T-cell (primary cell): ENCODE measurements at places on chromosomes 16 and 17. TPM values are rescaled to one million over a fixed set of nuclear protein-coding genes. Genes with fewer than 3 reads are reported as not detected.

DNA sequence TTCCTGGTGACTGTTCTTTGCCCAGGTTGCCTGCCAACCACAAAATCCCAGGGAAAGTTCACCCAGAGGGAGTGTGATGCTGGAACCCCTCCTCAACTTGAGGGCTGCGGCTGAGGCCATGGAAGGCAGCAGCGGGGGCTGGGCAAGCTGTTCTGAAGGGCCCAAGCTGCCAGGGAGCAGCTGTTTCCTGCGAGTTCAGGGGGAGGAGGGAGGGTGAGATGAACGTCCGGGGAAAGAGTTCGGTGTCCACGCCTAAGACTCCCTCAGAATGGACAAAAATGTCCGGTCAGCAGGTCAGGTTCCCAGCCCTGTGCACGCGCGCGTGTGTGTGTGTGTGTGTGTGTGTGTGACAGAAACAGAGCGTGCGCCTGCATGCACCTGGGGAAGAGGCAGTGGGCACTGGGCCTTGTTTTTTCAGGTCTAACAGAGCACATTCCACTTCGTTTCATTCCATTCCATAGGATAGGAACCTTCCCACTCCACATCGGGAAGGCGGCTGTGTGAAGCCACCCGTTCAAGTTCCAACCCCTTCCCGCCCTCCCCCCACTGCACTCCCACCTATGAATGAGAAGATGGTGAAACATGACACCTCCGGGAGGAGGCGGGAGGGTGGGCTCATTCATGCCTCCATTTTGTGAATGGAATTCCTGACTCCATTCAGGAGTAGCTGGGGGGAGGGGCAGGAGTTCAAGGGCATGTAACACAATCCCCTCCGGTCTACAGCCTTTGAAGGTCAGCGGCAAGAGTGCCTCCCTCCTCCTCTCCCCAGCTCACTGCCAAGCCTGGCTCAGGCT, 15.7 kb downstream of the ETV4 start:
- no peak for DNase-seq

The DHRS7C gene
- not detected for total RNA-seq

The ERAL1 gene
- total RNA-seq, result 18.9 TPM

DNA sequence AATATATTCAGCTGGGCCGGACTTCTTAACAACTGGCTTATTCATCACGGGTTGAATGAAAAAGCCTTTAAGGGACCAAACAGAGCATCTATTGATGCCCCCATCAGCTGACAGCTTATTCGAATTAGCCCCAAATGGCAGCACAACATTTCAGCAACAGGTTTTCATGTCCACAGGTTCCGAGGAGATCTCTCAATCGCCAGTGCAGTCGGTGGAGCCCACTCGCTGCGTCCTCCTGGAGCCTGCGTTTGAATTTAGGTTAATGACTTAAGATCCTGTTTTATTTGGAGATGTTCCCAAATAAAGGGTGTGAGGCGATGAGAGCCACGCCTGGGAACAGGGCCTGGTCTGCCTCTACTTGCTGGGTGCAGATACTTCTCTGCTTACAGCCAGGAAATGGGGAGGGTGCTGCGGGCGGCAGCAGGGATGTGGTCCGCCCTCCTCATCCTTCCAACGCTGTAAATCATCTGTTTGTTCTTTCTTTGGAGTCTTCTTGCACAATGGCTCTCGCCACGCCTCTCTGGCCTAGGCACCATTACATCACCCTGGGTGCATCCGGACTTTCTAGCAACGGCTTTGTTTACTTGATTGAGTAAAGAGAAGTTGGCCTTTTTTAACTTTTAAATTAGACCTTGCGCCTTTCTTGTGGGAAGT, 22.6 kb downstream of the NDE1 start:
- peak; percentile 81 for DNase-seq

The CTRB2 gene
- 15.1 TPM for total RNA-seq

DNA sequence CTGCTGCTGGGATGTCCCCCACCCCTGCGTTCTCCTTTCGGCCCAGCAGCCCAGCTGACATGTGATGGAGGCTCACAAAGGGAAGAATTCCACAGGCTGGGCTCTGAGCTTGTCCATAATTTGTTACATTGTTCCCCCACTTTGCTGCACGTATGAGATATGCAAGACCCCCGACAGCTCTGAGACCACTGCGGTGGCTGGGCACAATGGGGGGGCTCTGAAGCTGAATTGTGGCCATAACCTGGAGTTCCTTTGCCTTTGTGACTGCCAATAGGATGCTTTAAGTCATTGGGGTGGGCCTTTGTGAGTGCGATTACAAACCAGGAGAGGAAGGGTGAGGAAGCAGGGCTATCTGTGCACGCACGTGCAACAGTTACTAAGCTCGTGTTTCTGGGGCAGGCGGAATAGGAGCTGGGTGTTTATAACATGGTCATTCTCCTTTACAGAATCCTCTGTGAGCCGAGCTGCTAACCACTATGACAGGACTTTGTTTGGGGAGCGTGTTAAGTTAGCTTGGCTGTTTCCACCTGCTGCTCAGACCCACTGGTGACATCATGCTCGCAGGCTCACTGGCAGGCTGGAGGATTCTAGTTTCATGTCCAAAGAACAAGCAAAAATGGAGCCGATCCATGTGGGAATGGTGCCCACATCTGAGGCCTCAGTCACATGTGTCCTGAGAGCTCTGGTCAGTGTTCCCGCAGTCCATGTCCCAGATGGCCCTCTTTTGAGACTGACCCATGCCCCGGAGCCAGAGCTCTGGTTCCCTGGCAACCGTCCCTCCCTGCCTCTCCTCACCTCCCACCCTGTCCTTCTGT, 208.3 kb upstream of the SALL1 start:
- DNase-seq, result no peak

The B3GNT9 gene
- total RNA-seq, result 3.0 TPM

- DNase-seq, result no peak
Observed at GRCh38 chr16:56591377-56592060, 2.2 kb downstream of the MT3 start.

GRCh38 chr17:57107498-57108101, 22.6 kb downstream of the AKAP1 start:
- DNase-seq, result no peak

The MEOX1 gene
- total RNA-seq, result 2.9 TPM

DNA sequence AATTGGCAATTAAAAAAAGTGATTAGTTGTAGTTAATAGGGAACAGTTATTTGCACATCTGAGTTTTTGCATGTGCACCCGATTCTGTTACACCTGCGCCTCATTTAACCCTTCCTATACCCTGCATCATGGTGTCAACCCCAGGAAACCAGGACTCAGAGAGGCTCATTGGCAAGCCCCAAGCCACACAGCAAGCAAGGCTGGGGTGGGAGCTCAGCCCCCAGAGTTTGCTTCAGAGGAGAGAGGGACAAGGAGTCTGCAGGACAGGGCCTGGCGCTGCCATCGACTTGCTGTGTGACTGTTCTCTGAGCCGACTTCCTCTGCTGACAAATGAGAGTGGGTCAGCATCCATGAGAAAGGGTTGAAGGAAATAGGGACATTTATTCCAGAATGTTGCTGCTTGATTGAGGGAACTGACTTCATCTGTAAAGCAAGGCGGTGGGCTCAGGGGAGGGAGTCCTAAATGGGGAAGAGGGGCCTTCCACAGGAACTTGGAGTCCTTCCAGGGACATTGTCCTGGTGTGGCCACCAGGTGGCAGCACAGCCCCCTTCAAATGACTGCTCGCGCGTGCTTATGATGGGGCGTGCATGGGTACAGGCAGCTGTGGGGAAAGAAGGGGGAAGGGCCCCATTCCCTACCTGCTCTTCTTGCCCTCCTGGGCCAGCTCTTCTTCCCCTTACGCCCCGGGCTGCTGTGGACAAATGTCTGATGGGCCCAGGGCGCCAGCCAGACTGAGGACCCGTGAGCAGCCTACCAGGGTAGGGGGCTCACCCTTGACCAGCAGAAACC, 51.6 kb downstream of the NT5M start:
- DNase-seq, result peak; percentile 70

The DOC2A gene
- 0.33 TPM for total RNA-seq

The FNDC8 gene
- not detected for total RNA-seq

GRCh38 chr17:6162892-6163291, 92.7 kb downstream of the WSCD1 start:
- DNase-seq, result no peak

The TTLL6 gene
- not detected for total RNA-seq

- DNase-seq, result no peak
Observed at GRCh38 chr17:3747805-3748204, 24.1 kb downstream of the HASPIN start.

DNA sequence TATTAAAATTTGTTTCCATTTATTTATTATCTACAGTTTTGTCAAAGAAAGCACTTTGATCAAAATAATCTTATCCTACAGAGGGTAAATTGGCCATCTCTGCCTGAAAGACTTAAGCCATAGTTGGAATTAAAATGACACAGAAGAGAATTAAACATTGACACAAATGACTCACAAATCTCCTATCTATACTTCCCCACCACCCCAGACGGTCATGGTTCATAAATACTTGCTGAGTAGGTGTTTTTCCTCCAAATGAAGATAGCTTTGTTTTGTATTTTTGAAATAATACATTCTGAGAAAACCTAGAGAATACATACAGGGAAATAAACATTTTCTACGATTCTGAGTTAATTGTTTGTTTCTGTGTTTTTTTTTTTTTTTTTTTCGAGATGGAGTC, 142.8 kb downstream of the MAP2K6 start:
- DNase-seq, result no peak

The CCL17 gene
- total RNA-seq, result not detected

DNA sequence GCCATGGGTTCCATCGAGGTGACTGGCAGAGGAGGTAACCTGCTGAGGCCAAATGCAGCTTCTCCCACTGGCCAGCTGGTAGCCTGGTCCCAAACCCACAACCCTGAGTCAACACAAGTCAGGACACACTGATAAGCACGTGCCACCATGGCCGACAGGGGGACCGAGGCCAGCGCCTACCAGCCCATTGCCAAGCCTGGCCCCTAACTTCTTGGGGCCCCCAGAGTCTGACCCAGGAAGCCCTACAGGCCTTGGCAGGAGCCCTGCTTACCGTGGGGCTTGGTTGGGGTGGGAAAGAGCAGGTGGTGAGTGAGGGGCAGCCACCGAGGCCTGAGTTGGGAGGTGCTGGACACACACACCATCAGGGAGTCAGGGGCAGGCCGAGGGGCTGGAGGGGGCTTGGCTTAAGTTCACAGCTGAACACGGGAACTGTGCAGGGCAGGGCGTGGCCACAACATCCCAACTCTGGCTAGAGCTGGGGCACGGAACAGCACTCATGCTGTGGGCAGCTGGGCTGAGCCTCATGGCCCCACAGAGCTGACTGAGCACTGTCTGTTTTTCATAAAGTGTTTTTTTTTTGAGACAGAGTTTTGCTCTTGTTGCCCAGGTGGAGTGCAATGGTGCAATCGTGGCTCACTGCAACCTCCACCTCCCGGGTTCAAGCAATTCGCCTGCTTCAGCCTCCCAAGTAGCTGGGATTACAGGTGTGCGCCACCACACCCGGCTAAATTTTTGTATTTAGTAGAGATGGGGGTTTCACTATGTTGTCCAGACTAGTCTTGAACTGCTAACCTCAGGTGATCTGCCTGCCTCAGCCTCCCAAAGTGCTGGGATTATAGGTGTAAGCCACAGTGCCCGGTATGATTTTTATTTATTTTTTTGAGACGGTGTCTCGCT, 5.5 kb downstream of the MRPL28 start:
- DNase-seq, result no peak

DNA sequence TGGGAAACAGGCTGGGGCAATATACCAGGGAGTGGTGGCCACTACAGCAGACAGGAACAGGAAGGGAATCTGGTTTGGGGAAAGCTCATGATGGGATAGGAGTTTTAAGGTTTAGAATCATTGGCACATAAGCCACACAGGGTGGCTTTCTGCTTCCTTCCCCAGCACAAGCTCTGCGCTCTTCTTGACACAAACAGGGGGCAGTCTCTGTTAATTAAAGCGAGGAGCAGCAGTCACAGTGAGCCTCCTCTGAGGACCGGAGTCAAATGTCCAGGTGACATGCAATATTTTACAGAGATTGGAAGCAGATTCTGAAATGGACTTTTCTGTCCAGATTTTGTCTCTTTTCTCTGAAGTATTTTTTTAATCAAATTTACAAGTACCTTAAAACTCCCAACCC, 2.8 kb upstream of the SHISA9 start:
- DNase-seq, result no peak

The DPEP1 gene
- not detected for total RNA-seq

The SCNN1B gene
- total RNA-seq, result not detected

DNA sequence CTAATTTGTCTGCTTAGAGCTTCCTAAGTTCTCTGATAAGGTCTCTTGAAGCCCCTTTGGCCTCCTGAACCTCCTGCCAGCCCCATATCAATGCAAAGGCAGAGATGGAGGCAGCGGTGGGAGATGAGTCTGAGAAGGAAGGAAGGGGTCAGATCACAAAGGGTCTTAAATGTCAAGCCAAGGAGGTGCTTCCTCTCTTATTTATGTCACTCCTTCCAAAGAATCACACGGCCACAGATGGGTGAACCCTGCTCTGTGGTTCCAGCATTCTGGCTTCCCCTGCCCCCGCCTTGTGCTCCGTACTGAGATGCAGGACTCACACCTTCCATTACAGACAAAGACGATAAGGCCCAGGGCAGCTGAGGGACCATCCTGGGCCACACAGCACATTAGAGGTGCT, 96.3 kb downstream of the GSG1L start:
- no peak for DNase-seq

DNA sequence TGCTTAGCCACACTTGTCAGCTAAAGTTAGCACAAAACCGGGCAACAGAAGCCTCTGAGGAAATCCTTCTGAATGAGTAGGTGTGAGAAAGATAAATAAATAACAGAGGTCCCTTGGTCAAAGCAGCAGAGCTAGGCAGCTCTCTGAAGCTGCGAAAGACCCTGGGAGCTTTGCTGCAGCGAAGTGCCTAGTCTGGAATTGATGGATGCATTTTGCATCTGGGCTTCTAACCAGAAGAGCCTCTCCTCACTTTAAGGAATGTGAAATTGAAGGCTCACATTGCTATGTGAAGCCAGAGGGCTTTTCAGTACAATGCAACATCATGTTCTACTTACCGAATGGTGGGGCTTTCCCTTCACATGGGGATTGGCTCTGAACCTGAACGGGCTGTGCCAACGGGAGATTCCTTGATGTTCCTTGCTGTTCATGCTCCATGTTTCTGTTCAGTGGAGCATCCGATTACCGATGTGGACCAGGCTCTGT, 274.6 kb downstream of the HS3ST3B1 start:
- no peak for DNase-seq

- DNase-seq, result peak; percentile 32
Observed at GRCh38 chr17:50087246-50087911, 7.8 kb upstream of the PDK2 start.

GRCh38 chr16:71672125-71672524, 46.1 kb downstream of the MARVELD3 start:
- DNase-seq, result no peak

DNA sequence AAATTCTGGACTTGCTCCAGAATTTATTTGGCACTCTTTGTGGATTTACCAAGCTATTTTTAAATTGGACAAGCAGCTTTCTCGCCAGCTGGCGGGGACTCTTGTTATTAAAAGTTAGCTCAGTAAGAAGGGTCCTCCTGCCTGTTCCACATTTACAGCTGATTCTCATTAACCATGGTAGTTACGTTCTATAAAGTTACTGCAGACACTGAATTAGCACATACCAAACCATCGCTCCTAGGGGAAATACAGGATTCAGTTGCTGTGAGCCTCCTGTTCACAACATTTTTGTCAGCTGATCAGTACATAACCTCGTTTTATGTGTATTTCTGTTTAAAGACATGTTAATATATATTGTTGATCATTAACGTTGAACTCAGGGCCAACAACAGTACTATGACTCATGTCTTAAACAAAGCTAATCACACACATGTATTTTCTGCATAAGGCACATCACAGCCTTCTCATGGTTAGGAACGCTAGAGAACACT, 4.2 kb downstream of the LDAF1 start:
- no peak for DNase-seq
